Upper lobe of right lung (tissue), 1 donor: ENCODE measurements at places on chromosomes 11 and 22. TPM values are rescaled to one million over a fixed set of nuclear protein-coding genes. Genes with fewer than 3 reads are reported as not detected.

LRRC32 gene
- 111 TPM for total RNA-seq

MPPED2 gene
- 1.3 TPM for total RNA-seq

MYO7A gene
- total RNA-seq = 3.6 TPM

LARGE2 gene
- total RNA-seq = 6.0 TPM

- peaks cover 4% of the 10 kb centered on the region for H3K27me3 ChIP-seq
- DNase-seq = no peak
- no peak overlapping the region for H3K4me3 ChIP-seq
- H3K27ac ChIP-seq = no peak overlapping the region
- H3K36me3 ChIP-seq = no peaks in the 10 kb centered on the region
Measured at GRCh38 chr11:71420455-71421241, 27.5 kb downstream of the DHCR7 start.

GRCh38 chr11:20964985-20965384 is 295.6 kb downstream of the NELL1 start:
- H3K36me3 ChIP-seq = no peaks in the 10 kb centered on the region
- DNase-seq = no peak
- no peaks in the 10 kb centered on the region for H3K4me1 ChIP-seq

- H3K36me3 ChIP-seq = no peaks in the 10 kb centered on the region
- no peak overlapping the region for H3K4me3 ChIP-seq
- H3K27ac ChIP-seq = no peak overlapping the region
- no peaks in the 10 kb centered on the region for H3K4me1 ChIP-seq
Measured at GRCh38 chr22:24265734-24266133, 4.9 kb upstream of the SPECC1L start.

GRCh38 chr11:132123449-132123848 is 753.0 kb downstream of the NTM start:
- no peak for DNase-seq
- no peaks in the 10 kb centered on the region for H3K36me3 ChIP-seq

GRCh38 chr11:539971-540481 is 2.7 kb downstream of the LRRC56 start:
- no peak overlapping the region for H3K27ac ChIP-seq
- no peaks in the 10 kb centered on the region for H3K27me3 ChIP-seq
- H3K4me3 ChIP-seq = no peak overlapping the region
- H3K36me3 ChIP-seq = no peaks in the 10 kb centered on the region
- DNase-seq = peak; percentile 60

- peaks cover 2% of the 10 kb centered on the region for H3K36me3 ChIP-seq
- peaks cover 4% of the 10 kb centered on the region for H3K4me1 ChIP-seq
- H3K27ac ChIP-seq = no peak overlapping the region
- no peak overlapping the region for H3K4me3 ChIP-seq
Measured at GRCh38 chr22:17675584-17675983, 37.0 kb downstream of the BCL2L13 start.

DNA sequence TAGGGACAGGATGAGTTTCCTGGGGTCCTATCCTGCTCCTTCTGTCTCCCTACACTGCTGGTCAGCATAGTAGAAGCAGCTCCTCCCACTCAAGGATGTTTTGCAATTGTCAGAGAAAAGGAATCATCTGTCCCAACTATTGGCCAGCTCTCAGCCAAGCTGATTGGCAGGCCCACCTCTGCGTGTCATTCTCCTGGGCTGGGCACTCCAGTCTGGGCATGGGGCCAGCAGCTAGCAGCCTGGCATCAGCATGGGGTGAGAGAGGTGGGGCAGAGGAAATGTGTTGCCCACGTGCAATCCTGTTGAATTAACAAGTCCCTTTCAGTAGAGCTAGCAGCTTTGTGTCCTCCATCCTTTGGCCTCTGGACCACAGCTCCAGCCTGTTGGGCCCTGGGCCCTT is 14.1 kb downstream of the ANKK1 start:
- H3K27me3 ChIP-seq = no peaks in the 10 kb centered on the region
- no peak overlapping the region for H3K27ac ChIP-seq
- no peaks in the 10 kb centered on the region for H3K4me1 ChIP-seq
- H3K36me3 ChIP-seq = no peaks in the 10 kb centered on the region
- DNase-seq = peak; percentile 89

- H3K4me1 ChIP-seq = no peaks in the 10 kb centered on the region
- H3K27me3 ChIP-seq = no peaks in the 10 kb centered on the region
- H3K27ac ChIP-seq = no peak overlapping the region
- H3K36me3 ChIP-seq = peaks cover 69% of the 10 kb centered on the region
Measured at GRCh38 chr11:68925611-68926010, 21.9 kb downstream of the IGHMBP2 start.

DNA sequence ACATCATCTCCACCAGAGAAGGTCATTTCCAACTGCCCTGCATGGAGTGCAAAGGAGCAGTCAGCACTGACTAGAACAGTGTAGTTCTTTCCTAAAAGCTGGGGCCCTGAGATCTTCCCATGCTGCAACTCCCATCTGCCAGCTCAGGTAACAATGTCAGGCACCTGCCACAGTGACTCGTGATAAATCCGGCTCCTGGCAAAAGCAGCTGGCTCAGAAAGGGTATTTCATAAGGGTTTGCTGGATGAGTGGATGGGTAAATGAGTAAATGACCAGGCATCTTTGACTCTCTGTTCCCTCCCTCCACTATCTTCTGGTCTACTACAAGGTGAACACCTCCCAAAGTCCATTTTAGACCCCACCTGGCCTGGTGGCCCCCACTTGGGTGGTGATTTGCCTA is 403.6 kb downstream of the NXPE2 start:
- DNase-seq = no peak
- H3K4me1 ChIP-seq = no peaks in the 10 kb centered on the region
- H3K27ac ChIP-seq = no peak overlapping the region
- no peak overlapping the region for H3K4me3 ChIP-seq

GRCh38 chr11:130037058-130037457 is 32.6 kb upstream of the APLP2 start:
- H3K4me1 ChIP-seq = no peaks in the 10 kb centered on the region
- no peak for DNase-seq
- H3K4me3 ChIP-seq = no peak overlapping the region
- H3K36me3 ChIP-seq = no peaks in the 10 kb centered on the region
- no peaks in the 10 kb centered on the region for H3K27me3 ChIP-seq
